ENCODE measurements at places on chromosomes 1 and 21.

DNA sequence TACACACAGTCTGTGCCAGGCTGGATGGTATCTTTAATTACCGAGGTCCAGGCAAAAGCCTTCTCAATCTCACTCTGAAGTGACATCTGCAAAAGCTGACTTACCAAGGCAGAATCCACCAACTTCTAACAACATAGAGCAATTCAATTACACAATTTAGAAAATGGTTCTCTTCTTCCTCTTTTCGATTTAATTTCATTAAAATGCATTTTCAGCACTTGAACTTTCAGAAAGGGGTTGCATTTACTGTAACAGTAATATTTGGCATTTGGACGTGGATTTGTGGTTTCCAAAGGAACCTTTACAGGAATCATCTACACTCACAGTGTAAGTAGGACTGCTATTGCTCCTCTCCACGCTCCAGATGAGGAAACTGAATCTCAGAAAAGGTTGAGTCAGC is 53.3 kb downstream of the ERO1B start:
- H3K36me3 ChIP-seq: peaks cover 17% of the 10 kb centered on the region
- H3K27me3 ChIP-seq: no peaks in the 10 kb centered on the region
- H3K4me3 ChIP-seq: no peak overlapping the region
- H3K4me1 ChIP-seq: no peaks in the 10 kb centered on the region

- no peaks in the 10 kb centered on the region for H3K4me1 ChIP-seq
- H3K27me3 ChIP-seq: no peaks in the 10 kb centered on the region
- H3K27ac ChIP-seq: no peak overlapping the region
- peaks cover 7% of the 10 kb centered on the region for H3K36me3 ChIP-seq
These were observed 29.4 kb upstream of the KCNJ15 start for GRCh38 chr21:38227401-38227800.

DNA sequence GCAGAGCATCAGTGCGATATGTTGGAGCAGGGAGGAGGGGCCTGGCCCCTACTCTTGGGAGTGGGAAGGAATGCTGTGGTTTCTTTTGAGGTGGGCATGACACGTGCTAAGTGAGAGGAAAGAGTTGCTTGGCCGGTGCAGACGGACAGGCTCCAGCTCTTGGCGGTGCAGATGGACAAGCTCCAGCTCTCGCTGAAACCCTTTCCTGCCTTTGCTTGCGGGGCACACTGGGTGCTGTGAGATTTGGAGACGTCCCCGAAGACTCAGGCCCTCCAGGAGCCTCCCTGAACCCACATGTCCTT is 15.9 kb downstream of the PDXK start:
- peaks cover 2% of the 10 kb centered on the region for H3K36me3 ChIP-seq
- no peak overlapping the region for H3K27ac ChIP-seq
- no peak for DNase-seq
- no peaks in the 10 kb centered on the region for H3K27me3 ChIP-seq

DNA sequence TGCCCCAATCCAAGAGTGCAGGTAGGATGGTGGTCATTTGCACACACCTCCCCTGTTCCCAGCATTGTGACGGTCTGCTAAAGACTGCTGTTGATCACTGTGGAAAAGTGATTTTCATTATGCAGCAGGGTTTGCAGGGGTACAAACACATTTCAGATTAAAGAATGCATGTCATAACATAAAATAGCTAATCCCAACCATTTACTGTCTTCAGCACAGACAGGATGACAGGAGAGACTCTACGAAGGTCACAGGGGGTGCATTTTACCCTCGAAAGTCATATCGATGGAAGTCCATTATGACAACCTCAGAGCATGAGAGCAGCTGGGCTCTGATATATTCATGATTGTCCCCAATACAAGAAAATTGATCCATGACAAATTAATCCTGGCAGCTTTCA is 302.6 kb downstream of the AJAP1 start:
- no peaks in the 10 kb centered on the region for H3K36me3 ChIP-seq
- no peak for DNase-seq
- no peak overlapping the region for H3K4me3 ChIP-seq

GRCh38 chr21:45348591-45349327 is 56.2 kb upstream of the COL18A1 start:
- no peak for DNase-seq
- no peak overlapping the region for H3K27ac ChIP-seq
- peaks cover 14% of the 10 kb centered on the region for H3K27me3 ChIP-seq
- no peaks in the 10 kb centered on the region for H3K4me1 ChIP-seq
- no peaks in the 10 kb centered on the region for H3K36me3 ChIP-seq
- no peak overlapping the region for H3K4me3 ChIP-seq

DNA sequence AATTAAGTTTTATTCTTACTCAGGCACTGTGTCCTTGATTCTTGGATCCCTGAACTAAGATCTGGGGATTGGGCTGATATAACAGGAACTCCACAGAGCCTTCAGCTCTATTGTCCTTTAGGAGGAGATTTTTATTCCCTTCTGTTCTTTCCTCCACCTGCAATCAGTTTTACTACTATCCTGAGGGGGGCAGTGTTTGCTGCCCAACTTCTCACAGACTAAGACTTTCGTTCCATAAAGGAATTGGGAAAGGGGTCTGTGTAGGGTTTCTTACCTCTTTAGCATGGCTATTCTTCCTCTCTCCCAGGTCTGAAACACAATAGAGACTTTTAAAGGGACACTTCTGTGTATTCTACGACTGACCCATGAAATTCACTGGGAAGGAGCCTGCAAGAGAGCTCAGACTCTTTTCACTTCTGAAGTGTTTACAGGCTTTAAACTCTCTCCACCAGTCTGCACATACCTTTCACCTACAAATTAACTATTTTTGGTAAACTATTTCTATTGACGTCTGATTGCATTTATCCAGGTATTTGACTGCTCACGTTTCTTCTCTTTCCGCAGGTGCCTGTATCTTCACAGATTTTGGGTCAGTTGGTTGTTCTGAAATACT is 103.3 kb upstream of the DEPDC1 start:
- DNase-seq: no peak
- no peaks in the 10 kb centered on the region for H3K36me3 ChIP-seq
- no peak overlapping the region for H3K27ac ChIP-seq
- no peaks in the 10 kb centered on the region for H3K4me1 ChIP-seq
- no peaks in the 10 kb centered on the region for H3K27me3 ChIP-seq

- H3K27me3 ChIP-seq: peaks cover 7% of the 10 kb centered on the region
- H3K4me3 ChIP-seq: no peak overlapping the region
- no peak overlapping the region for H3K27ac ChIP-seq
- peaks cover 10% of the 10 kb centered on the region for H3K4me1 ChIP-seq
- H3K36me3 ChIP-seq: no peaks in the 10 kb centered on the region
These were observed 20.9 kb upstream of the MAN1A2 start for GRCh38 chr1:117346206-117346928.

DNA sequence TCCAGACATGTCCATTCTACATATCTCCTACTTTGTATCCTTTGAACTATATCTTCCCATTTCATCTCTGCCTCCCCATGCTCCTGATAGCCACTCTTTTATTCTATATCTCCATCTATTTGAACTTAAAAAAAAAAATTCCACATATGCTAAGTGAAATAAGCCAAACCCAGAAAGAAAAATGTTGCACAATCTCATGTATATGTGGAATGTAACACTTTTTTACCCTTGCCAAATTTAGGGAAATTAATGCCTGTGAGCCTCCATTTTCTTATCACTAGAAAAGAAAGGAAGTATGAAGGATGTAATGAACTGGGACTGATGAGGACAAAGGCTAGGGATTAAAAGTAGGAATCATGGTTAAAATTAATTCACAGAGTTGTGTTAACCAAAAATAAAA is 53.5 kb downstream of the RGS13 start:
- H3K36me3 ChIP-seq: no peaks in the 10 kb centered on the region
- H3K27me3 ChIP-seq: peaks cover 1% of the 10 kb centered on the region
- no peak for DNase-seq
- no peak overlapping the region for H3K27ac ChIP-seq
- no peaks in the 10 kb centered on the region for H3K4me1 ChIP-seq
- H3K4me3 ChIP-seq: no peak overlapping the region

GRCh38 chr1:7407980-7408770 is 362.9 kb upstream of the VAMP3 start:
- DNase-seq: no peak
- H3K4me3 ChIP-seq: no peak overlapping the region
- peaks cover 3% of the 10 kb centered on the region for H3K27me3 ChIP-seq

- no peaks in the 10 kb centered on the region for H3K4me1 ChIP-seq
- H3K4me3 ChIP-seq: no peak overlapping the region
- no peak overlapping the region for H3K27ac ChIP-seq
- peaks cover 7% of the 10 kb centered on the region for H3K27me3 ChIP-seq
- no peaks in the 10 kb centered on the region for H3K36me3 ChIP-seq
These were observed 61.3 kb downstream of the NFASC start for GRCh38 chr1:204931768-204932572.

GRCh38 chr1:116949213-116949985 is 39.7 kb downstream of the PTGFRN start:
- no peak overlapping the region for H3K27ac ChIP-seq
- no peak for DNase-seq
- no peaks in the 10 kb centered on the region for H3K36me3 ChIP-seq

DNA sequence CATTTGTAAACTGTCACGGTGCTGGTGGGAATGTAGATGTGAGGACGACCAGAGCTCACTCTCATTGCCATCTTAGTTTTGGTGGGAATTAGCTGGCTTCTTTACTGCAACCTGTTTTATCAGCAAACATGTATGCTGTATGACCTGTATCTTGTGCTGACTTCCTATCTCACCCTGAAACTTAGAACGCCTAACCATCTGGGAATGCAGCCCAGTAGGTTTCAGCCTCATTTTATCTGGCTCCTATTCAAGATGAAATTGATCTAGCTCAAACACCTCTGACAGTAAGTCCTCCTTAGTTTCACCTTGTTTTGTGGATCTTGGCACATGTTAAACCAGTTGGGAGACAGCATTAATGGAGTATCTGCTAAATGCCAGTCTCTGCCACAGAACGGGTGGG is 174.6 kb downstream of the HLX start:
- no peaks in the 10 kb centered on the region for H3K27me3 ChIP-seq
- no peak for DNase-seq

All from memory B cell (primary cell).